ENCODE measurements at places on chromosomes 3 and 15. TPM values are rescaled to one million over a fixed set of nuclear protein-coding genes. Genes with fewer than 3 reads are reported as not detected.

Gene ARL8B
- 46.8 TPM for total RNA-seq

Gene PAQR9
- not detected for total RNA-seq

Gene PRSS50
- not detected for total RNA-seq

Gene CASR
- not detected for total RNA-seq

DNA sequence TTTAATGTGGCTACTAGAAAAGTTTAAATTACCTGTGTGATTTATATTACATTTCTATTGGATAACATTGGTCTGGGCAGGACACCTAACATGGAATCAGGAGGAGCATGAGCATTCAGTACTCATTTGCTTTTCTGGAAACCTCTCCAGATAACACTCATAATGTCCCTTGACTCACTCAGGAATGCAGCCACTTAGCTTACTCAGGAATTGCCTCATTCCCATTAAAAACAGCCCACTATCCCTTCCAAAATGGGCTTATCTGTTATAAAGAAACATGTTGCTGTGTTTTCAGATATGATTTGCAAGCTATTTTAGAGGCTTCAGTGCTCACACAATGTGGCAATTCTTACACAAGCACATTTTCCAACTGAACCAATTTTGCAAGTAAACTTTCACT is 17.1 kb downstream of the GBE1 start:
- no peak for DNase-seq

DNA sequence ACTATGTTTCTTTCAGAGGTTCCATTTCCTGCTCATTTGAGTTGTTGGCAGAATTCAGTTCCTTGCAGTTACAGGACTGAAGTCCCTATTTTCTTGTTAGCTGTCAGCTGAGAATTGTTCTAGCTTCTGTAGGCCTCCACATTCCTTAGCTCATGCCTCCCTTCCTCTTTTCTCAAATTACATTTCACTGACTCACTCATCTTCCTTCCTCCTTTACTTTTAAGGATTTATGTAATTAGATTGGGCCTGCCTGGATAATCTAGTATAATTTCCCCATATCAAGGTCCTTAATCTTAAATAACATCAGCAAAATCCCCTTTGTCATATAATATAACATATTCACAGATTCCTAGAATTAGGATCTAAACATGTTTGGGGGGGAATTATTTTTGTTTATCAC is 40.6 kb upstream of the RBMS3 start:
- DNase-seq = no peak
